Hypothalamus (tissue), 51 donors: ENCODE measurements at places on chromosomes 11 and 22.

DNA sequence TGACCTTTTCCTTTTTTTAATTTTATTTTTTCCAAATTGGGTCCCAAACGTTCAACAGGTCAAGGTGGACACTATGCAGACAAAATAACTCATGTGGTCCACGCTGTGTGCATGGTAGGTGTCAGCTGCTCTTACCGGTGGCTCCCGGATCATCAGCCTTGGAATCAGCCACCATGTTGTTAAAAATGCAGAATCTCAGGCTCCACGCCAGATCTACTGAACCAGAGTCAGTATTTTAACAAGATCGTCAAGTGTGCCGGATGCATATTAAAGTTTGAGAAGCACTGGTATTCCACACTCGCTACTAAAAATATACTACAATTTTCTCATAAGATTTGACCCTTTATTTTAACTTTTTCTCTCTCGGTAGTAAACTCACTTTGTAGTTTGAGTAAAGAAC lies 553 bp upstream of the LDLRAD3 start:
- no peak for DNase-seq

- DNase-seq, result no peak
These were observed 6.2 kb upstream of the UBE4A start for GRCh38 chr11:118353084-118353710.

DNA sequence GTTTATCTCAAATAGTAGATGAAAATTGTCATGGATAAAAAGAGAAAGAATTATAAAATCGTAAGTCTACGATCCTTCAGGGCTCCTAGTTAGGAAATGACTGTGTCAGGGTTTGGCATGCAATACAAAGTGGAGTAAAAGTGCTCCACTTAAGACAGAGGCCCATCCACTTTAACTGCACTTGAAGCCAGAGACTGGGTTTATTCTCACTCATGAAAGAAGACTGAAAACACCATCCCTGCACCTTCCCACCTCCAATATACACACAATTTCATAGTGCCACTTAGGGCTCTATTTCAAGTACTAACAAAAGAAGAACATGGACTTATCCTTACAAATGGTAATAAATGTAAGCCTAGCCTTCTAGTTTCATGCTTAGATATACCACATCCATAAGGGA lies 70.7 kb downstream of the ANO5 start:
- DNase-seq, result no peak

DNA sequence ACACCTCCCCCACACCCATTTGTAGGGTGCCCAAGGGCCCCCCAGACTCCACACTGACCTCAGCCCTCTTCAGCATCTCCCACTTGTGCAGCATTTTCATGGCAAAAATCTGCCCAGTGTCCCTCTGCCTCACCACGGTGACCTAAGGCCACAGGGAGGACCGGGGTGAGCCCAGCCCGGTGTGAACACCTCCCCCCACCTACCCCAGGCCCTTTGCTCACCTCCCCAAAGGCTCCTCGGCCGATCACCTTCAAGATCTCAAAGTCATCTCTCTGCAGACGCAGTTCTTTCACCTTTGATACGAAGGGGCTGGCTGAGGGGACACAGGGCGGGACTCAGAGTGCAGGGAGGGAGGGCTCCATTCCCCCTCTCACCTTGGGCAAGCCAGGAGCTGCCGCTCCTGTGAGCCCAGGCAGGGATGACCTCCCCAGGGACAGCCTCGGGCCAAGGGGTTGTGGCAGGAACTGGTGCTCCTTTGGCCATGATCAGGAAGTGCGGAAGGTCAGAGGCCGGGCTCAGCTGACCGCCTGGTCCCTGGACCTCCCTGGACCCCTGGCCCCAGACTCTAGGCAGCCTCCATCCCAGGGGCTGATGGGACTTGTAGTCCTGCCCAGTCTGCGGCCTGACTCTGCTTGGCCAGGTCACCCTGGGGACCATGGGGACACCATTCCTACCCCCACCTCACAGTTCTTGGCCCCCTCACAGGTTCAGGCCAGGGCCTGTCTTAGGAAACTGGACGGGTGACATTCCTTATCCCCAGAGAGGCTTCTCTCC lies 2.7 kb downstream of the CDC42BPG start:
- DNase-seq, result no peak

DNA sequence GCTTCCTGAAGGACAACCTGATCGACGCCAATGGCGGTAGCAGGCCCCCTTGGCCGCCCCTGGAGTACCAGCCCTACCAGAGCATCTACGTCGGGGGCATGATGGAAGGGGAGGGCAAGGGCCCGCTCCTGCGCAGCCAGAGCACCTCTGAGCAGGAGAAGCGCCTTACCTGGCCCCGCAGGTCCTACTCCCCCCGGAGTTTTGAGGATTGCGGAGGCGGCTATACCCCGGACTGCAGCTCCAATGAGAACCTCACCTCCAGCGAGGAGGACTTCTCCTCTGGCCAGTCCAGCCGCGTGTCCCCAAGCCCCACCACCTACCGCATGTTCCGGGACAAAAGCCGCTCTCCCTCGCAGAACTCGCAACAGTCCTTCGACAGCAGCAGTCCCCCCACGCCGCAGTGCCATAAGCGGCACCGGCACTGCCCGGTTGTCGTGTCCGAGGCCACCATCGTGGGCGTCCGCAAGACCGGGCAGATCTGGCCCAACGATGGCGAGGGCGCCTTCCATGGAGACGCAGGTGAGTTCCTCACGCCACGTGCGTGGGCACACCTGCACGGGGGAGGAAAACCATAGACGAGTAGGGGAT lies 1.5 kb downstream of the BCR start:
- no peak for DNase-seq

GRCh38 chr11:13235895-13236294 lies 41.7 kb upstream of the BMAL1 start:
- DNase-seq, result no peak

- no peak for DNase-seq
These were observed 30.8 kb upstream of the RAG2 start for GRCh38 chr11:36628765-36629244.

DNA sequence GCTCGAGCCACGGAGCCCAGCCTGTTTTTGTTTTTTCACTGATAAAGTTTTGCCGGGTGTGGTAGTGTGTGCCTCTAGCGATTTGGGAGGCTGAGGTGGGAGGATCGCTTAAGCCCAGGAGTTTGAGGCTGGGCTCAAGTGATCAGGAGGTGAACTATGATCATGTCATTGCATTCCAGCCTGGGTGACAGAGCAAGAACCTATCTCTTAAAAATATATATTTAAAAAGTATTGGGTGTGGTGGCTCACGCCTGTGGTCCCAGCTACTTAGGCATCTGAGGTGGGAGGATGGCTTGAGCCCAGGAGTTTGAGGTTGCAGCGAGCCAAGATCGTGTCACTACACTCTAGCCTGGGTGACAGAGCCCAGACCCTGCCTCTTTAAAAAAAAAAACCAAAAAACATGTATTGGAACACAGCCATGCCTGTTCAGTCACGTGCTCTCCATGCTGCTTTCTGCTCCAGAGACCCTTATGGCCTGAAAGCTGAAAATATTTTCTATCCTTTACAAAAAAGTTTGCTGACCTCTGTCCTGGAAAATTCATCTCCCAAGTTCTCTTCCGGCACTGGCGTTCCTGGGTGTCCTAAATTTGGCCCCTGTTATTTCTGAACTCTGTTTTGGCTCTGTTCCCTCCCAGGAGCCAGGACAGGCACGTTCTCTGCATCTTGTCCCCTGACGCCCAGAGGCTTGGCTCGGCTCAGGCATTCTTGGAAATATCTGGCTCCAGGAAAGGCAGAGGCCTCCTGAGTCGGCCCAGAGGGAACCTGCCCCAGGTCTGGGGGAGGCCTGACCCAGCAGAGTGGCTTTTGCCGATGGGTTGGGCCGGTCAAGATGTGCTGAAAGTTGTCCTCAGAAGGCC lies 61.3 kb upstream of the PPP6R3 start:
- DNase-seq, result no peak

DNA sequence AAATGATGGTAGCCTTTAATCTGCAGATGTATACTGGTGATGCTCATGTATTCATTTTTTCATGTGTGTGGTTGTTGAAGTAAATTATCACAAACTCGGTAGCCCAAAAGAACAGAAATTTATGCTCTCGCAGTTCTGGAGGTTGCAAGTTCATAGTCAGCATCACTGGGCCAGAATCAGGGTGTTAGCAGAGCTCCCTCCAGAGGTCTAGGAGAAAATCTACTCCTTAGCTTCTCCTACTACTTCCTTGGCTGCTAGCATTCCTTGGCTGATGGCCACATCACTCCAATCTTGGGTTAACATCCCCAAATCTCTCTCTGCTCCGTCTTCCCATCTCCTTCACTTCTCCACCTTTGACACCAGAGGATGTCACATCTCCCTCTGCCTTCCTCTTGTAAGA lies 45.3 kb upstream of the GALNT18 start:
- no peak for DNase-seq

DNA sequence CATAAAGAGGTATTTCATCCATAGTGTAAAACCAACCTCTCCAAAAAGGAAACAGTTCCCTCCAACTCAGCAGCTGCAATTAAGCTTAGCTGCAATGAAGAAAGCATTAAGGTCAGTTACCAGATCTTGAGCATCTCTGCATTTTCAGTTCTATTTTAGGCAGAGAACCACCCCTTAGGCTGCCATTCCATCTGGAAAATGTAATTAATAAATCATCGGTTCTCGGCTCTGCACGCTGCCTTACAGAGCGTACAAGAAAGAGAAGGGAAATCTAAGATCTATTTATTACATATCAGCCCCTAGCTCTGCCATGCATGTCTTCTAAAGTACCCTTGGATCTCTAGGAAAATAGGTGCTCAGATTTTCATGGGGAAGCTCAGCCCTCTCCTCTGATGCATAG lies 71.5 kb downstream of the RCN1 start:
- DNase-seq, result no peak

GRCh38 chr11:17976651-17977050 lies 36.2 kb downstream of the SERGEF start:
- no peak for DNase-seq

- peak; percentile 55 for DNase-seq
These were observed 2.4 kb downstream of the C11orf96 start for GRCh38 chr11:43944761-43945311.

DNA sequence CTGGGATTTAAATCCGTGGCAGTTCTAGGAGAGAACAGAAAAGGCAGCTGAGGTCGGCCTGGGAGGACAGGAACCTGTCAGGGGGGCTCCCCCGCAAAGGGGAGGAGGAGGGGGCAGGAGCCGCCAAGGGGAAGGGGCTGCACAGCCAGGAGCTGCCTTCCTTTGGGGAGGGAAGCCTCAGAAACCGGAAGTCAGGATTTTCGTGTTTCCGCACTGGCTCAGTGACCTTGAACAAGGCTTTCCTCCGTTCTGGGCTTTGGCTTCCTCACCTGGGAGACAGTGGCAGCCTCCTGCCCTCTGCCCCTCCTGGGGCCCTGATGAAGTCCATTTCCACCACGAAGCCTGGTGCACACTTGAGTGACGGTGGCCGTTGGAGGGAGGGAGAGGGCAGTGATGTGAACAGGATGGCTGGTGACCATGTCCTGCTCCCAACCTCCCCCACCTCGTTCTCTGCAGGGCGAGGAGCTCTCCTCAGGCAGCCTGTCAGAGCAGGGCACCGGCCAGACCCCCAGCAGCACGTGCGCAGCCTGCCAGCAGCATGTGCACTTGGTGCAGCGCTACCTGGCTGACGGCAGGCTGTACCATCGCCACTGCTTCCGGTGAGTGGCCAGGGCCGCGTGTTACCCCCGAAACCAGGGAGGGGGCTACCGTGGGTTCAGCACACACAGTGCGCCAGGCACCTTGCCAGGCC lies 12.6 kb downstream of the MICALL1 start:
- DNase-seq, result no peak

DNA sequence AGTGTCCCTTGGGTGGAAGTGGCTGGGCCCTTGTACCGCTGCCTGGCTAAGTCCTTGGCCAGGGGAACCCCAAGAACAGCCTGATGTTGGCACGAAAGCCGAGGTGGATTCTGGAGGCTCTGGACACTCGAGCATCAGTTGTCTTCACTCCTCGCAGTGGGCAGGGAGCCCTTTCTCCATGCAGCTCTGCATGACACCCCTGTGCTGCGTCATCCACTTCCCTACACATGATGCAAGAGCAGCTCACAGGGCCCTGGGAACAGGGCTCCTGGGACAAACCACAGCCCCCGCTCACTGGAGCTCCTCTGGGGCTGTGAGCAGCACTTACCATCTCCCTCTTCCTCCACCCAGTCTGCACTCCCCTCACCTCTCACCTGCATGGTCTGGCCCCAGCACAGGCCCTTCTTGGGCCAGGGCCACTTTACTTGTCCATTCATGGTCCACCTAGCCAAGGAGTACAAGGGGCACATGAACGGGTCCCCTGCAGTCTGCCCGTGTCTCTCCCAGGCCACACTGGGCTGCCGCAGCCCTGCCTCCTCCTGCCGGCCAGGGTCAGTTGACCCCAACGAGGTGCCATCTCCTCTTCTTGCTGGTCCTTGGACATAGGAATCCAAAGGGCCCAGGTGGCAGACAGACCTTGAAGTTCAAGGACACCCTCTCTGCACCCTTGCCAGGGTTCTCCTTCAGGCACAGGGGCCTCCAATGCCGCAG lies 66.5 kb downstream of the IGF2 start:
- no peak for DNase-seq

GRCh38 chr22:46976143-46976542 lies 213.7 kb downstream of the TBC1D22A start:
- no peak for DNase-seq

DNA sequence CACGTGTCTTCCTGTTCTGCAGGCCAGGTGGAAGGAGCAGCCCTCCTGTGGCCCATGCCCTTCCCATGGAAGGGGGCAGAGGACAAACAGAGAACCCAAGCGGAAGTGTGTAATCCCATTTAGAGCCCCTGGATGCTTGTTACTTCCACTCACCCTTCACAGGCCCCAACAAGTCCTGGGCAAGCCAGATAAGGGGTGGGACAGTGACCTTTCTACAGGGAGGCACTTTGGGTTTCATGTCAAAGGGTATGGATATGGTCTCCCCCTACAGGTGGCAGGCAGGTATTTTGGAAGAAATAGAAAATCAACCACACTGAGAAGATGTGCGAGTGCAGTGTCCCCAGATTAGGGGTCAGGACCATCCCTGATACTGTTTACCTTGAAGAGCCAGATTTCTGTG lies 11.4 kb downstream of the MPEG1 start:
- DNase-seq, result no peak

DNA sequence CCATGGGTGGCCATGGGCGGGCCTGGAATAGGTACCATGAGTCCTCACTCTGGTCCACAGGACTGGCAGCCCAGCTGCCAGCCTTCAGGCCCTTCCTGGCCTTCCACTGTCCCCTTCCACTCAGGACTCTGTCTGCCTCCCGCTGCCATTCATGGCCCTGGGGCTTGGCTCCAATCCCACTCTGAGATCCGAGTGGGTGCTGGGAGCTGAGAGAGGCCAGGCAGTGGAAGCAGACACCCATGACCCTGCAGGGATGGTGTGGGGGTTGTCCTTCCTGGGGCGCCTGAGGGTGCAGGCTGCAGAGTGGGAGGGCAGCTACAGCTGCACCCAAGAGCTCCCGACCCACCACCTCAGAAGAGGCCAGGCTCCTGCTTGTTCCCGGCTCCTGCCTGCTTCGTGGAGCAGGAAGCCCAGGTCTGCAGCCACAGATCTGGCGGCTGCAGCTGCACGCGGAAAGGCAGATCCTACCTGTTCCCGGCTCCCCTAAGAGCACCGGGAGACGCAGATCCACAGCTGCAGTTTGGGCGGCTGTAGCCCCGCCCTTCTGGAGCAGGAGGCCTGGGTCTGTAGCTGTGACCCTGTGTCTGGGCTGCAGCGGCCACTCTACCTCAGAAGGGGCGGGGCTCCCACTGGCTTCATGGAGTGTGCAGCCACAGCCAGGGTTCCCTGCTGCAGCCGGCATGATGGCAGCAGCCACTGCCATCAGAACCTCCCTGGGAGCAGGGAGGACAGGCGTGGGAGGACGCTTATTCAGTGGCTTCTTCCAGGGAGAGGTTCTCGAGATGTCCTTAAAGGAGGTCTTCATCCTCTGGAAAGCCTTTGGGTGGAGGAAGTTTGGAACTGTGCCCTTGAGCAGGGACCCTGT lies 27.5 kb downstream of the IGHMBP2 start:
- no peak for DNase-seq
